ENCODE measurements at places on chromosomes 6 and 20. TPM values are rescaled to one million over a fixed set of nuclear protein-coding genes. Genes with fewer than 3 reads are reported as not detected.

- no peak for DNase-seq
Observed at GRCh38 chr20:47326658-47327268, 29.7 kb downstream of the ZMYND8 start.

GRCh38 chr6:157075549-157076450 is 247.5 kb downstream of the TMEM242 start:
- DNase-seq, result no peak

Gene GATA5
- total RNA-seq, result 3.7 TPM

DNA sequence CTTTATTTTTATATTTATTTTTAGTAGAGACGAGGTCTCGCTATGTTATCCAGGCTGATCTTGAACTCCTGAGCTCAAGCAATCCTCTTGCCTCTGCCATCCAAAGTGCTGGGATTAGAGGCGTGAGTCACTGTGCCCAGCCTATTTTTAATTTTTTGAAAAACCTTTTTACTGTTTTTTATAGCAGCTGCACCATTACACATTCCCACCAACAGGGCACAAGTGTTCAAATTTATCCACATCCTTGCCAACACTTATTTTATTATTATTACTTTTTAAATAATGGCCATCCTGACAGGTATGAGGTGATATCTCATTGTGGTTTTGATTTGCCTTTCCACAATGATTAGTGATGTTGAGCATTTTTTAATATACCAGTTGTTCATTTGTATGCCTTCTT is 42.5 kb downstream of the PACSIN1 start:
- no peak for DNase-seq

DNA sequence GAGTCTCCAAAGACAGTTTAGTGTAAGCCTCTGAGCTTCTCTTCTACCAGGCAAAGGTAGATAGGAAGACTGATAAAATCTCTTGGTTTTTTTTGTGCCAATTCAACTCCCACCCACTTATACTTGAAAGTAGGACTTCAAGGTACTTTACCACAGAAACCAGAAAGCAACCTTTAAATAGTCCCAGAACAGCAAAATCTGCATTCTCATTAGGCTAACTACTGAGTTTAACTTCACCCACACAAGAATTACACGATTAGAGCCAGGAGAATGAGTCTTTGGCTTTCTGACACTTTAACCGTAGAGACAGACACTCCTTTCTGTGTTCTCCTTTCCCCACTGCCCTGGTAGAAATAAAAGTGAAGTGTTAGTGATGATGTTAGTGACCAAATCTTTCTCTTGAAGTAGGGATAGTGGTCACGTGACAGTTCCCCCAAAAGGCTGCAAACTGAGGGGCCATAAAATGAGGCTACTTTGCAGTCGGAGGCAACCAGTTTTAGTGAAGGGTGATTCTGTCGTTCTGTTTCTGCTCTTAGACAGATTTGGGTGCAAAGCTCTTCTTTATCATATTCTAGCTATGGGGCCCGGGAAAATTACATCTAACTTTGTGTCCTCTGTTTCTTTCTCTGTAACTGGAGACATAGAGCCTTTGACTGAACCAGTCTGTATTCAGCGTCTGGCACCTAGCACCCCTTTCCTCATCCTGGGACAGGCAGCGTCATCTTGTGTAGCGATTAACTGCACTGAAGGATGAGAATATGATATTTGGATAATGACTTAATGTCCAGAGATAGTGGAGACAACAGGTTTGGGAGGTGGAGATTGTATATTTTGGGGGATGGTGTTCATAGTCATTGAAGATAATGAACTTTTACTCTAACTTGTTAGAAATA is 206.4 kb upstream of the CITED2 start:
- DNase-seq, result no peak

DNA sequence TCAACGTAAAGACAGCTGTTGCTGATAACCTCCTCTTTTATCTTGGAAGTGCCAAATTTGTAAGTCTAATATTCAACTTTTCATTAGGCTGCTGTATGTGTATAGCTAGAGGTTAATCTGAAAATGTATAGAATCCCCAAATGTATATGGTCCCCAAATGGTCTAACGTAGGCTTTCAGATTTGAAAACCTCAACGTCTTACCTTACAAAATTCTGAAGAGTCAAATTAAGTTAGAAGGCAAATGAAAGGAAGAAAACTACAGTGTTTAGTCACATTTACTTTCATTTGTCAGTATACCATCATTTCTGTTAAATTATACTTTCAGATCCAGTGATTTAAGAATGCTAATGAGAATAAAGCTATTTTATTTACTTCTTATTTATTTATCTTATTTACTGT is 256.9 kb downstream of the ARHGAP18 start:
- DNase-seq, result no peak

DNA sequence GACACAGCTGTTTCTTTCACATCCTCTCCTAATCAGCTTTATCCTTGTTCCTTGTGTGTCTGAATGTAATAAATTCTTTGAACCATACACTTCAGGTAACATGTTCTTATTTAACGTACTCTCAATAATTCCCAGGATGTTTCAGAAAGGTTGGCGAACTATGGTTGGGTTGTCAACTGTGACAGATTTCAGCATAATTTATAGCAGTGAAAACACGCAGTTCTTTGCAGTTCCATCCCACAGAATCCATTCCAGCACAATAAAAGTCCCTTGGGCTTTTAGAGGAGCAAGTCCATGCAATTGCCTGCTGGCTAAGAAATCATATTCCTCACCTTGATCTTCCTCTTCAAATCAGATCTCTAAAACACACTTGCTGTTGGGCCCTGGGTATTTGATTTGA is 119.3 kb downstream of the COL9A1 start:
- DNase-seq, result no peak

DNA sequence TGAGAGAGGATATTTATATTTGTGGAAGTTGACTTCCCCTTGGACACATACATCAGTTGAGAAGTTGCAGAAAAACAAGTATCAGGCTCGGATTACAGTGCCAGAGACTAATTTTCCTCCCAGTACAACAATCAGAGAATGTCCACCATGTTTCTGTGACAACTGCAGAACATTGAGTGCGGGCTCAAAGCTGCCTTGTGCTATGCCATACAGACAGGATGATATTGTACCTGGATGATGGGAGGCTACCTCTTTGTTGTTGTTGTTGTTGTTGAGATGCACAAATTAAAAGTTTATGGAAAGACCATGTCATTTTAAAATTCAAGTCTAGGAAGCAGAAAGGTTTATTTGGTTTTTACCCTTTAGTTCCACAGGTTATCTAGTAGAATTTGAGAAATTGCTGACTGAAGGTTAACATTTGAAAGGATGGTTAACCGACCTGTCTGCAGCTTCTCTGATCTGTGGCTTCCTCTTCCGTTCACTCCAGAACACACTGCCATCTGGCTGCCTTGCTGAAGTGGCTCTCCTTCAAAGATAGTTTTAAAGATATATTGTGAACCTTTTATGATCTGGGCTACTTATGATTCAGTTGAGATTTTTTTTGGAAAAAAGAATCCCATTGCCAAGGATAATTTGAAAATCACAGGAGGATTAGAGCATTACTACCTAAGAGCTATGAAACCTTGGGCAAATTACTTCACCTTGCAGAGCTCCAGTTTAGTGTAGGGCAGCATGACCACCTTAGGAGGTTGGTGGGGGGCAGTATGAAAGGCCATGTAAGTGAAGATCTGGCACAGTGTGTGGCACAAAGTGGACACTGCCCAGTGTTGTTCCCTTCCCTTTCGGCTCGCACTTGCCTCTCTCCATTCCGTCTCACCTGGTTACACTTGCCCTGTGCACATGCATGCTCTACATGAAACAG is 15.9 kb downstream of the TMEM200A start:
- DNase-seq, result no peak

Gene OR2J2
- total RNA-seq, result not detected

Gene PTCRA
- total RNA-seq, result 10.7 TPM

DNA sequence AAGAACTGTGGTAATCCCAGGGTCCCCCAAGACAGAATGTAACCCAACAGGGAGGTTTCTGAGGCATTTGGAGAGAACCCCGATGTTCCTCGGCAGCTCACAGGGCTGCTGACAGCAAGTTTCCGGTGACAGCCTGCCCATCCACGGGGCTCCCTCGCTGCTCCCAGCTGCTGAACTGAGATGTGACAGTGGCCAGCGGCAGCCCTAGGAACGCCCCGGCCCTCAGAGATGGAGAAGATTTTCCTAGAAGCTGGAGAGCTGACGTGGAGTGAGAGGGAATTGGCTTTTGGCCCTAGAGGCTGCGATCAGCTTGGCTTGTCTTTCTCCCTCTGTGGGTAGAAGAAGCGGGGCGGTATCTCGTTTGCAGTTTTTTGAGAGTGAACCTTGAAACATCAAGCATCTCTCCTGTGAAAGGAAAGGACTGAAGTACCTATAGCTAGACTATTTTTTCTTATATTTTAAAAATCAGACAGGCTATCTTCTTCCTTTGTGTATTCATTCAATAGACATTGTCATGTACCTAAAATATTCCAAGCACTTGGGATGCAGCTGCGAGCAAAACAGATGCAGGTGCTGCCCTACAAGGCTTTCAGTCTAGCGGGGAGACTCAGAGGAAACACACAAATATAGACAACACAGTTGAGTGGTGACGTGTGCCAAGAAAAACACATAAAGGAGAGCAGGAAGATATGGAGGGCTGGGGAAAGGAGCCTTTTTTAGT is 28.4 kb upstream of the NFATC2 start:
- DNase-seq, result no peak

Gene TMEM181
- 13.3 TPM for total RNA-seq

DNA sequence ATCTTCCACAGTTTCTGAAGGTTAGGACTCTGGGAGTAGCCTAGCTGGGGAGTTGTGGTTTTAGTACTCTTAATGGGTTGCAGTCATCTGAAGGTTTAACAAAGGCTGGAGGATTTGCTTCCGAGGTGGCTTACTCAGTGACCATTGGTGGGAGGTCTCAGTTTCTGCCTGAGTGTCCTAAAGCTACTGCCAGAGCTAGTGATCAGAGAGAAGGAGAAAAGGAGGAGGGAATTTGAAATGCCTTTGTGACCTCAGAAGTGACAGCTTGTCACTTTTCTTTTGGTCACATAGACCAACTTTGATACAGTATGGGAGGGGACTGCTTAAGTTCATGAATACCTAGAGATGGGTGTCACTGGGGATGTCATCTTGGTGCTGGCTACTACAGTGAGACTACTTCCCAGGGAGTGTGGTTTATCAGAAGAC is 41.3 kb downstream of the NCOA3 start:
- no peak for DNase-seq

Gene SPATA25
- total RNA-seq, result 1.8 TPM

GRCh38 chr6:132526461-132526860 is 11.6 kb upstream of the TAAR9 start:
- no peak for DNase-seq

- DNase-seq, result no peak
Observed at GRCh38 chr6:142856624-142857232, 88.2 kb downstream of the HIVEP2 start.

Gene VAPB
- total RNA-seq, result 23.4 TPM

Gene PRICKLE4
- total RNA-seq, result 133 TPM

- no peak for DNase-seq
Observed at GRCh38 chr6:138622967-138623366, 123.7 kb upstream of the NHSL1 start.

Gene RPRD1B
- total RNA-seq, result 26.0 TPM

GRCh38 chr6:5398530-5398929 is 137.2 kb downstream of the FARS2 start:
- DNase-seq, result no peak

DNA sequence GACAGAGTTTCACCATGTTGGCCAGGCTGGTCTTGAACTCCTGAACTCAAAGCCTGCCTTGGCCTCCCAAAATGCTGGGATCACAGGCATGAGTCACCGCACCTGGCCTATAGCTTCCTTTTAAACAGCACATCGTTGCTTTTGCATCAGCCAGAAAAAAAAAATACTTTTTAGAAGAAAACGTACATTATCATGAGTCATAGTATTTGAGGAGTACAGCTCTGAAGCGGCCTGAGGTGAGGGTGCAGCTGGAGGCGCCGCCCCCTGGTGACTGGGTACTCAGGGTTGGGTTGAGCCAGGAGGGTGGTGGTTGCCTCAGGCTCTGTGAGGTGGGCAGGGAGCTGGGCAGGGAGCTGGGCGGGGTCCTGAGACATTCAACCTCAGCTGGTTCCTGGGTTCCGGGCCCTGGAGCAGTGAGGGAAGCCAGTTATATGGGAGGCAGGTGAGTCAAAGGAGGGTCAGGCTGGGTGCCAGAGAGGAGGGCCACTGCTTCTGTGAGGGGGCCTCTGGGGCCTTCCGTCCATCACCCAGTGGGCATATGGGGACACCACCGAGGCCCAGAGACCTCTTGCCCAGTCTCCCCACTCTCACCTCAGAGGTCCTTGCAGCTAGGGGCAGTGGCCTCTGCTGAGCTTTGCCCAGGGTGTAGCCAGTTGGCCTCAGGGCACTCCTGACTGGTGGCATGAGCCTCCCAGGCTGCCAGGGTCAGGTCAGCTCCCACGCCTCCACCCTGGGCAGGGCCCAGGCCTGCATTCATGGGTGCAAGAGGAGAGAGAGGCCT is 11.7 kb upstream of the ID1 start:
- peak; percentile 78 for DNase-seq

Gene HCRTR2
- not detected for total RNA-seq

Gene SAPCD1
- total RNA-seq, result 1.1 TPM

Gene POU5F1
- 4.1 TPM for total RNA-seq

- no peak for DNase-seq
Observed at GRCh38 chr20:58756450-58756775, 63.8 kb downstream of the NPEPL1 start.

GRCh38 chr6:97508646-97509045 is 225.6 kb upstream of the MMS22L start:
- no peak for DNase-seq

- DNase-seq, result no peak
Observed at GRCh38 chr6:133435065-133435728, 194.0 kb downstream of the EYA4 start.

- no peak for DNase-seq
Observed at GRCh38 chr6:89952686-89953085, 58.4 kb downstream of the GJA10 start.

Gene RIPOR3
- 4.4 TPM for total RNA-seq

- DNase-seq, result no peak
Observed at GRCh38 chr20:46905364-46906125, 10.9 kb downstream of the EYA2 start.

Gene CD40
- total RNA-seq, result 20.8 TPM

Gene WFDC12
- total RNA-seq, result 5.0 TPM

Gene FAM209B
- 0.89 TPM for total RNA-seq

Gene SIRPG
- not detected for total RNA-seq

DNA sequence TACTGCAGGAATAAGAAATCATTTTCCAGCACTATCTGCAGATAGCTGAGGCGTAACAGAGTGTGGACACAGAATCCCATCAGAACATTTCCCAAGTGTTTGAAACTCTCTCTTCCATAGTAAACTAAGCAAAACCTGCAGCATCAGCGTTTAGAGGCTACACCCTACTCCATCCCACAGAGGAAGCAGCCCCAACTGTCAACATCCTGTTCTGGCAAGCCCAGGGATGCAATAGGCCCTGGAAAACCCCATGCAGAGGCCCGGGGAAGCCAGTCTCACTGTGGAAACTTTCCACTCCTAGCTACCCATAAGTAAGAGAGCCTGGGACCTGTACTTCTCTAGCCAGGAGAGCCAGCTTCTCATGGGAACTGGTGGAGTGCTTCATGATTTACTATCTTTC is 129.4 kb downstream of the LY86 start:
- no peak for DNase-seq

- DNase-seq, result no peak
Observed at GRCh38 chr6:15829156-15829555, 166.3 kb upstream of the DTNBP1 start.

GRCh38 chr6:152150196-152150595 is 342.7 kb downstream of the ESR1 start:
- DNase-seq, result no peak

All from upper lobe of left lung (tissue), 6 donors.